ENCODE measurements at places on chromosomes 13 and 19.

DNA sequence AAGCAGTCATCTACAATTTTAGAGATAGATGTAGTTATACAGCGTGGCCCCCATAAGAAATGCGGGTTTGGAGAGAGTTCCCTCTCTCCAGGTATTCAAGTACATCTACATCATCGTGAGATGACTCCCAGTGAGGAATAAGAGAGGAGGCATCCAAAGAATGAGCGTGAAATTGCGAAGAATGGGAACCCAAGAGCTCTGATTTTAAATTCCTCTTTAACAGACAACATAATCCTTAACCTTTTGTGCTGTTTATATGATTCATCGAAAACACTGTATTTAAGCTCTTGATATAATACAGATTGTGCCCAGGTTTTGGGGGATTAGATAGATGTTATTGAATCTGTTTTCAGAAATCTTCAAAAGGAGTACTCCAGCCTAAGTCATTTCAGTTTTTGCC is 161.5 kb downstream of the COG6 start:
- no peak for DNase-seq

DNA sequence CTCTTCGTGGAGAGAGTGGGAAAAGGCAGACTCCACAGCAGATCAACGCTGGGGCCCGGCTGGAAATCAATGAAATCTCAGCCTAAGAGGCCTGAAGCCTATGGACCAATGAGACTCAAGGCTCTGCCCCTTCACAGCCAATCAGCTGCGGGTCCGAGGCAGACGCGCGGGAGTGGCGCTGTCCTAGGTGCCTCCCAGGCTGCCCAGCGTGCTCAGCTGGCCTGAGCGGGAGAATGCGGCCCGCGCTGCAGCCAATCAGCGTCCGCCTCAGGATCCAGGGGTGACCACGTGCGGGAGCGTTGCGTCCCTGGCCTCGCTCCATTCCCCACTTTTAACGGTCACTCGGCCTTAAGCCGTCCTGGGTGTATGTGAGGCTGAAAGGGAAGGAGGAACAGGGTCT is at the start of gene ZBTB32:
Gene ZBTB32 (plus strand): TSS at position 341 of the 400 bp plus-strand sequence. CDS start 10,069 bp downstream, outside the sequence.
- DNase-seq = peak; percentile 58

DNA sequence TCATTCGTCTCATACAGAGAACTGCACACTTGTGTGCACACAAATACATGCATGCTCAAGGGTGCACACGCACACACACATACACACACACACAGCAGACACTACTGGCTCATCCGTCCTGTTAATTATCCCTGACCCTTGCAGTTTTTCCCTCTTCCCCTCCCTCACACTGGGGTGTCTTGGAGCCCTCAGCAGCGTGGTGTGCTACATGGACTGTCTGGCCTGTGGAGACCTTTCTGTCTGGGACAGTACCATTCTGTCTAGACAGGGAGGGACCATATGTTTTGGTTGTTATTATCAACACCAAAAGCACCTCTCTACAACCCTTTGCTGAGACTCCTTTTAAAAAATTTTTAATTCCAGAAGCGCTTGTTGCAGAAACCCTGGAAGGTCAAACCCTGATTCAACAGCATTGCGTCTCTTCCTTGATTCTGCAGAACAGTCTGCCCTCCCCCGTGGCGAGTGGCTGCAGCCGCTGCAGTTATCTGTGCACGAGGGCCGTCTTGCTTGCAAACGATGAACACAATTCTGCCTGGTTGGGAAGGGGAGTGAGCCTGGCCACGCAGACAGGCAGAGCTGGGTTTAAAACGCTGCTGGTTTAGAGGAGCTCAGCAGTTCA is 374.0 kb downstream of the IRS2 start:
- DNase-seq = peak; percentile 78

GRCh38 chr19:3818918-3819317 is 32.7 kb upstream of the MATK start:
- no peak for DNase-seq

- no peak for DNase-seq
Measured at GRCh38 chr19:10291554-10292205, 1.9 kb downstream of the ICAM5 start.

DNA sequence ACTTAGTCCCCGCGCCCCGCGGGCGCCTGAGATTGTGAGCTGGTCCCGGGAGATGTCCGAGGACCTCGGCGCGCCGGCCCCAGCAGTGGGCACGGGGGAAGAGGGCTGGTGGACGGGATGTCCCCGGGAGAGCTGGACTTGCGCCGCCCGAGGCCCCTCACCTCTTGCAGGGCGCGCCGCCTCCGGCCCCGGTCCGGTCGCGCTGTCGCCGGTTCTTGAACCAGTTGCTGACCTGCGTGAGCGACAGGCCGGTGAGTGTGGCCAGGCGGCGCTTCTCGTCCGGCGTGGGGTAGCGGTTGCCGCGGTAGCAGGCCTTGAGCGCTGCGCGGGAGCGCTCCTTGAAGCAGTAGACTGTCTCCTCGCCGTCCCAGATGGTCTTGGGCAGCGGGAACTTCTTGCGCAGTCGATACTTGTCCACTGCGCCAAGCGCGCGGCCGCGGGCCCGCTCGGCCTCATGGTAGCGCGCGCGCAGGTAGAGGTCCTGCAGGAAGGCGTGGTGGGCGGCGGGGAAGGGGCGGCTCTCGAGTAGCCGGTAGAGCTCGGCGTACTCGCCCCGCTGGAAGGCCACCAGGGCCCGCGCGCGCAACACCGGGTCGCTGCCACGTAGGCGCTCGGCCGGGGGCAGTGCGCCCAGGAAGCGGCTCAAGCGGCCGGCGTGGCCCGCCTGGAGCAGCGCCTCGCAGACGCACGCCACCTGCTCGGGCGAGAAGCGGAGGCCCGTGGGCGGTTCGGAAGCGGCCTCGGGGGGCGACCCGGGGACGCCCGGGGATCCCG is 984 bp downstream of the SIX5 start:
- DNase-seq = peak; percentile 84

- no peak for DNase-seq
Measured at GRCh38 chr13:83943530-83944279, 61.4 kb upstream of the SLITRK1 start.

DNA sequence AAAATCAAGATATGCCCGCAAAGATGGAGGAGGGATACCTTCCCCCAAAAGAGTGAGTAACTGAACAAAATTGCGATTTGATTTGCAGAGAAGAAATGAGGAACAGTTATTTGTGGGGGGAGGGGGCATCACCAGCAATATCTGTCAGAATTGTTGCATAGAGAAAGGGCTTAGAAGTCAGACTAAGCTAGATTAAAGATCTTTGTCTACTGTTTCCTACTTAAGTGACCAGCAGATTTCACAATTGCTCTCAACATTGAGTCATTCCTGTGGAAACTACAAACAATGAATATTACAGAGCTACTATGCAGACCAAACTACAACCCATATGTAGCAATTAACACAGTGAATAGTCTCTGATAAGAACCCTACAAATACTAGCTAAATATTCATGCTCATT is 27.4 kb downstream of the FPR3 start:
- DNase-seq = no peak

- DNase-seq = no peak
Measured at GRCh38 chr13:79531542-79532254, 50.7 kb downstream of the NDFIP2 start.

GRCh38 chr13:112229992-112230872 is 145.9 kb upstream of the SPACA7 start:
- no peak for DNase-seq

- no peak for DNase-seq
Measured at GRCh38 chr19:5530701-5531100, 37.1 kb downstream of the TINCR start.

DNA sequence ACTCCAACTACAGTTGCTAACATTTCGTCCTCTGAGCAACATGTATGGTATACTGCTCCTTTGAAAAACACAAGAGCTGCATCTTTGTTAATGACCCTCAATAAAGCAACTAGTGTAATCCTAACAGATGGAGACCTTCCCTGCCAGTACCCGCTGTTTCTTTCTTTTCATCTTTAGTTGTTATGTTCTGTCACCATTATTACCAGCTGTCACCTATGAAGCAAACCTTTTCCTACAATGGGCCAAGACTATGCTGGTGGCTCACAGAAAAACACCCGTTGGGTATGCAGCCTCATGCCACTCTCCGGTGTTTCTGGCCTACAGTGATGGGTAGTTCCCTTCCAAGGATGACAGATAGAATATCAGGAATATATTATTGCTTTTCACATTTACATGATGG is 29.7 kb upstream of the CYSLTR2 start:
- DNase-seq = no peak

DNA sequence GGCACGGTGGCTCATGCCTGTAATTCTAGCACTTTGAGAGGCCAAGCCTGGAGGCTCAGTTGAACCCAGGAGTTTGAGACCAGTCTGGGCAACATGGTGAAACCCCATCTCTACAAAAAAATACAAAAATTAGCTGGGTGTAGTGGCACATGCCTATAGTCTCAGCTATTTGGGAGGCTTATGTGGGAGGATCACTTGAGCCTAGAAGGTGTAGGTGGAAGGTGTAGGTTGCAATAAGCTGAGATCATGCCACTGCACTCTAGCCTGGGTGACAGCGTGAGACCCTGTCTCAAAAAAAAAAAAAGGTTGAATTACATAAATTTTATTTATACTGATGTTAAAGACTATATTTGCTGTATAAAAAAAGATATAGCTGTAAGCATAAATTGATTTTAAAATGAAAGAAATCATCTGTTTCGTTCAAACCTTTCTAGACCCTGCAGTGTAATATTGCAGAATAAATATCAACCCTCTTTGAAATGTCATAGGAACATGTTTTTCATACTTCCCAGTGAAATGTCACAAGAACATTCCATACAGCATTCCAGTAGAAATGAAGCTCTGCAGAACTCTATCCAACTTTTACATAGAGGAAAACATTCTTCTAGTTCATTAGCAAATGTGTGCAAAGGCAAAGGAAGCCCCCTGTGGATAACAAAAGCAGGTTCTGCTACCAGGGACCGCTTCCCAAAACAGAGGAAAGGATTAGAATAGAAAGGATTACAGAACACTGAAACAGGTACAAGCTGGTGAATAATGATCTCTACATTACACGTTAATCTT is 76.0 kb downstream of the CAB39L start:
- DNase-seq = no peak

DNA sequence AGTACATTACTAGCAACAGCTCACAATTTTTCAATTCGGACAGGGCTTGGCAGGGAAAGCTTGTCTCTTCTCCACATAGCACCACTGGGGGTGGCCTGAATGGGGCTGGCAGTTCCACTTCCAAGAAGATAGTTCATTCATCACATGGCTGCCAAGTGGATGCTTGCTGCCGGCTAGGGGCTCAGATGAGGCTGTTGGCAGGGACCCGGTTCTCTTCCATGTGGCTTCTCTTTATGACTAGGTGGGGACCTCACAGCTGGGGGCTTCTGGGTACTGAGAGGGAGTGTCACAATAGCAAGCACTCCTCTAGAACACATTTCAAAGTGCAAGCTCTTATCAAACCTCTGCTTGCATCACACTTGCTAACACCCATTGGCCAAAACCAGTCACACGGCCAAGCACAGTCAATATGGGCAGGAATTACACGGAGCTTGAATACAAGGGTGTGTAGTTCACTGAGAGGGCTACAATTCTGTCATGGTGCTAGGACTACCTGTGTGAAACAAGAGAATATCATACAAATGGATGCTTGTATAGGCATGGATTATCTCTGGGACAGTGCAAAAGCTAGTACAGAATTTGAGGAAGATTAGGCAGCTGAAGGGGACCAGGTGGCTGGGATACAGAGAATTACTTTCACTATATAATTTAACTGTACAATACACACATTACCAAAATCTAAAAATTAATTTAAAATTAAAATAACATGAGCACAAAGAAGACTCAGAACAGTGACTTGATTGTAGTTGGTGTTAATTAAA is 32.3 kb downstream of the ATP7B start:
- no peak for DNase-seq
